ENCODE measurements at places on chromosomes 6 and 20. TPM values are rescaled to one million over a fixed set of nuclear protein-coding genes. Genes with fewer than 3 reads are reported as not detected.

DNA sequence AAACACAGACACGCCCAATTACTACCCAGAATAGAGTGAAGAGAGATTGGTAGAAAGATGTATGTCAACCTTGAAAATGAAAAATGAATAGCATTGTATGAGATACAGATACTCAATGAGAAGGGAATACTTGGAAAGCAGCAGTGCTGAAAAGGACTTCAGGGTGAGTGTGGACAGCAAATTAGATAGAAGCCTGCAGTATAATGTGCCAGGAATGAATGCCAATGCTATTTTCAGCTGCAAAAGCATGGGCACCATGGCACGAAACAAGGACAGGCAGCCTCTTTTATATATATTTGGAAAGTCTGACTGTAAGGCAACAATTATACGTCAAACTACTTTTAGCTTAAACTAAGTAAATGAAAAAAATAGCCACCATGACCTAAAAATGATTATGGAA, 118.2 kb downstream of the PTCHD4 start:
- no peaks in the 10 kb centered on the region for H3K4me1 ChIP-seq
- no peaks in the 10 kb centered on the region for H3K27me3 ChIP-seq
- no peak overlapping the region for H3K27ac ChIP-seq
- H3K36me3 ChIP-seq, result no peaks in the 10 kb centered on the region

WFDC5 gene
- not detected for total RNA-seq

- H3K36me3 ChIP-seq, result no peaks in the 10 kb centered on the region
- DNase-seq, result peak; percentile 97
Observed at GRCh38 chr6:35259194-35259947, at the start of gene ZNF76. Gene ZNF76 (plus strand): TSS chr6:35259735. CDS start chr6:35281152, 21,417 bp downstream.

LPA gene
- total RNA-seq, result not detected

- H3K4me1 ChIP-seq, result peaks cover 32% of the 10 kb centered on the region
- no peak for DNase-seq
- no peaks in the 10 kb centered on the region for H3K27me3 ChIP-seq
- H3K36me3 ChIP-seq, result peaks cover 21% of the 10 kb centered on the region
- no peak overlapping the region for H3K4me3 ChIP-seq
Observed at GRCh38 chr6:33641144-33641543, 20.0 kb downstream of the ITPR3 start.

GRCh38 chr20:18513208-18513607, 5.5 kb downstream of the SEC23B start:
- H3K27ac ChIP-seq, result no peak overlapping the region
- peaks cover 52% of the 10 kb centered on the region for H3K36me3 ChIP-seq
- no peaks in the 10 kb centered on the region for H3K27me3 ChIP-seq
- H3K4me1 ChIP-seq, result peaks cover 30% of the 10 kb centered on the region
- H3K4me3 ChIP-seq, result no peak overlapping the region

CRIP3 gene
- 0.79 TPM for total RNA-seq

PHACTR1 gene
- total RNA-seq, result 0.26 TPM

All from activated CD4-positive, alpha-beta T cell treated with anti-CD3 and anti-CD28 coated beads, Interleukin-2, amount 10 ng/mL, durations not matched to agents 24 days and 14 days (primary cell).